Nephron progenitor cell (in vitro differentiated cells): ENCODE measurements at places on chromosomes 13 and 19.

GRCh38 chr13:94080527-94080926, 399.0 kb downstream of the DCT start:
- no peak for DNase-seq

GRCh38 chr13:111139452-111139851, 24.3 kb downstream of the ARHGEF7 start:
- no peak for DNase-seq

- DNase-seq: no peak
These were observed 6.0 kb upstream of the GJB2 start for GRCh38 chr13:20198781-20199180.

DNA sequence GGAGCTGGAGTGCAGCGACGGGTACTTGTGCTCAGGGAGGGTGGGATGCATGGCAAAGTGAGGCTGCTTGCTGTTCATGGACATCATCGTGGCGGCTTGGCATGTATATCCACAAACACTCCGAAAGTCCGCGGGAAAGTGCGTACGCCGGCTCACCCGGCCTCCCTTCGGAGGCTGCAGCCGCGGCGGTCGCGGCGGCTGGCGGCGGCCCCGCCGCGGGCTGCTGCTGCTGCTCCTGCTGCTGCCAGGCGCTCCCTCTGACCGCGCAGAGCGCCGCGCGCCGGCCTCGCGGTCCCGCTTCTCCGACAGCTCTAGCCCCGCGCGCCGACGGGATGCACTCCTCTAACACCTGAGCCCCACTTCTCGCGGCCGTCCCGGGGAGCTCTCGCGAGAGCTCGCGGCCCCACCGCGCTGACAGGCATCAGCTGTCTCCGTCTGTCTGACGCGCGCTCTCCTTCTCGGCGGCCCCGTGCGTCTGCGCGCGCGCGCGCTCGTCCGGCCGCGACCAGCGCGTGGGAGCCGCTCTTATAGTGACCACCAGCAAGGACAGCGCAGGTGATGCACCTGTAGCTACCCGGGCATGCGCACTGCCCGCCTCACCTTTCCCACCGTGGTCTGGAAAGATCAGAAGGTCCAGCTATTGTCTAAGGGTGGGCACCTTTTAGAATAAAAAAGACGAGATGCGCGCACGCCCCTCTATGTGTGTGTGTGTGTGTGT, at the start of gene POU4F1:
Gene POU4F1 (minus strand): TSS at position 313 of the 718 bp plus-strand sequence. CDS start 226 bp downstream, at position 87.
- peak; percentile 83 for DNase-seq

- peak; percentile 74 for DNase-seq
These were observed at the start of gene LDLR for GRCh38 chr19:11089254-11090013. Gene LDLR, plus strand, starts transcription at chr19:11089463. Its CDS starts 86 bp downstream, at chr19:11089549.

DNA sequence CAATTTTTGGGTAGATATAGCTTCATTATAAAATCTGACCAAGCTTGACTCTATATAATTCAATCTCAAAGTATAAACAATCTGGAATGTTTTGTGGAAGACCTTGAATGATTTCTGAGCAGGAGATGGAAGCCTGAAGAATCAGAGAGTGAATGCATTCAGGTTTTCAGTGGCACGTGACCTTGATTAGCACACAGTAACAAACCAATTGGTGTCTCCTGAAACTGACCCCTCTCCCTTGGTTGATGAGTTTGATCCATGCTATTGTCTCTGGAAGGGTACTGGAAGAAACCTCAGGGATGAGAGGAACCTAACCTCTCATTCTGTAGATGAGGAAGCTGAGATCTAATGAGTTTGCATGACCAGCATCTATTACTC, 39.6 kb downstream of the PCDH8 start:
- no peak for DNase-seq

DNA sequence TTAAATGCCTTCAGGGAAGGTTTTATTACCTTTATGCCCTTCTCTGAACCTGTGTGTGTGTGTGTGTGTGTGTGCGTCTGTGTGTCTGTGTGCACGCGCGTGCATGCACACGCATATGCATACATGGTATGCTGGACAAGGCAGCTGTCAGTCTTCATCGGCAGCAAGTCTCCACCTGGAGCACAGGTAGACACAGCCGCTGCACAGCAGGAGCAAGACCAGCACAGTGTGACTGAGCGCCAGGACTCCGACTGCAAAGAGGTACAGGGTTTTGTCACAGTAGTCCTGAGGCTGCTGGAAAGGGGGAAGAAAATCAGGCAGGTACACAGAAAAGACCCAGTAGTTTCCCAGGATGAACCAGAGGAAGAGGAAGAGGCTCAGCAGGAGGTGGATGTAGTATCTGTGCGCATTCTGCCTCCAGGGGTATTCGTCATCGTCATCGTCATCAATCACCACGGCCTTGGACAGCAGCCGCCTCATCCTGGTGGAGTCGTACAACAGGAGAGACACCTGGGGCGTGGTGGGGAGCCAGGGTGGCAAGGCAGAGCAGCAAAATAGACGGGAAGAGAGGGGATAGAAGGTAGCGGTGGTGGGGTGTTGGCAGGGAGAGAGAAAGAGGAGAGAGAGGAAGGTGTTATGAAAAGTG, 12.8 kb upstream of the DHRS12 start:
- DNase-seq: no peak
